ENCODE measurements at places on chromosomes 5 and 9. TPM values are rescaled to one million over a fixed set of nuclear protein-coding genes. Genes with fewer than 3 reads are reported as not detected.

FBP1 gene
- 0.50 TPM for total RNA-seq

PHYKPL gene
- total RNA-seq, result 91.9 TPM

RASGEF1C gene
- total RNA-seq, result not detected

DNA sequence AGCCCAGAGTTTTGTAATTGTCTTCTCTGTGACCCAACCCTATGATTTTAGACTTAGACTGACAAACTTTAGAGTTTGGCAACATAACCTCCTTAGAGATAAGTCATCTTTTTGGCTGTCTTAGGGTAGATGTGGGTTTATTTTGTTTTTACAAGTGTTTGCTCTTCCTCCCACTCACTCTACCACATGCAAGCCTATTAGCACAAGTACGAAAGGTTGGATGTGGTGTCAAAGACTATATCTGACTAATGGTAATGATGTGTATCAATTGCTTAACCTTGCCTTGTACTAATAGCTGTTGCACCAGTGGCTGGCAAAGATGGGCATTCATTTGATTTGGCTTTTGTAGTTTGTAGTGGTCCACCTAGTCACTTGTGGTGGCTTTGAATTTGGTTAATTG, 46.5 kb downstream of the SLC25A46 start:
- ATAC-seq, result no peak

DNA sequence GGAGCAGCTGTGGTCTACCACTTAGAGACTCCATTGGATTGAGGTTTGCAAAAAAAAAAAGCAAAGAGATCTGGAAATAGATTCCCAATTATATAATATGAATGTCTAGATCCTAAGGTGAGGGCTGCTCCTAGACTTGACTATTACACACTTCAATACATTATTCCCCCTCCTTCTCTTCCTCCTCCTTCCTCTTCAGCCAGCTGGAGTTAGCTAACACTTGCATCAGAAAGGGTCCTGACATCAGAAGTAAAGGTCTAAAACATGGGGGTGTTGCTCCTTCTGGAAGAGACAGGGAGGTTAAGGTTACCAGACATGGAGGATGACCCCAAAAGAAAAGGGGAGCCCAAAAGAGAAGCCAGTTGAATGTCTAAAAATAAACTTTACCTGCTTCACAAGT, 12.9 kb upstream of the NR3C1 start:
- ATAC-seq, result no peak

- ATAC-seq, result peak; percentile 91
Measured at GRCh38 chr9:73219985-73220626, 68.4 kb downstream of the ANXA1 start.

DNA sequence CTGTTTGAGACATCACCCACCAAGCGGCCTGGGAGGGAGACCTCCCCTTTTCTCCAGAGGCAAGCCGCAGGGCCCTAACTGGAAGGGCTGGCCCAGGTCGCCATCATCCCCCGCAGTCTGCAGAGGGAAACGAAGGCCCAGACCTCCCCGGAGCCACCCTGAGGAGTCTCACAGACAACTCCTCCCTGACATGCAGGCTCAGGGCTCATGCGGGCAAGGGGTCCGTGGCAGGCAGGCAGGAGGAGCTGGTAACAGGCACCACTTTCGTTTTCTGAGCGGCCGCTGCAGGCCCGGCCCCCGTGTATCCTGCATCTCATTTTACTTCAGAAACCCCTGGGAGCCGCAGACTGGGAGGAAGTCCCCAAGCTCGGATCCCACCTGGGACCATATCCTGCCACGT, 192.0 kb upstream of the PPP1R26 start:
- no peak for ATAC-seq

HTR4 gene
- not detected for total RNA-seq

ADAMTS12 gene
- total RNA-seq, result not detected

DNA sequence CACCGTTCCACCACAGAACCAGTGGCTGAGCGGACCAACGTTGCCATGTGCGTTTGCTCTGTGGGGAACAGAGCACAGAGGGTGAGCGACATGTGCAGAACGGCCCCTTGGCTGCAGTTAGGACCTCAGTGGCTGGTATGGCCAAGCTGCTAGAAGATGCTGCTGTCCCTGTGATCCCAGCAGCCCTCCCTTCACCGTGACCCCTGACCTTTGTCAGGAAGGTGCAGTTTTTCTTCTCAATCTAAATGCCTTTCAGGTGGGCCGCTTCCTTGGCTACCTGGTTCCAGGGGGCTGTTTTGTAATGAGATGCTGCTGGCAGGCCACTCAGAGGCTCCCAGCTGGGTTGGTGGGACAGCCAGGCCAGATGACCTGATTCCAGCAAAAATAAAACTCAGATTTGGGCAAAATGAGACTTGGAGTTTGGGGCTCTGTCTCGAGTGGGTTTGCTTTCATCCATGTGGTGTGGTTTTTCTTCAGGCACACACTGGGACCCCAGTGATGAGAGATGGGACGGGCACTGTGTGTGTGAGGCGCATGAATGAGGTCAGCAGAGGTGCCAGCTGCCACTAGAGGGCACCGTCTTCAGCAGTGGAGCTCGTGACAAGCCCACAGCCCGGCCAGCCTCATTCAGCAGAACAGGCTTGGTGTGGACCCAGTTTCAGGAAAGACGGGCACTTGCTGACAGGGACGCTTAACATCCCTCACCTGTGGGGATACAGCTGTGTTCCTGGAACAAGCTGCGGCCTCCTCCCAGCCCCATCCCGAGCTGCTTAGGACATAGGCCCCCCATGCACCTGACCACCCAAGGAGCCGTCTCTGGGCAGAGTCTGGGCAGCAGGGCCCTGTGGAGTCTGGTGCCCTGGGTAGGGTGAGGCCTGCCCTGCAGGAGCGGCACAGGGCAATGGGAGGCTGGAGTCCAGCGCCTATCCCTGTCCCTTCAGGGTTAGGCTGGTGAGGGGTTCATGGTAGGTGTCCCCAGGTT, 4.1 kb downstream of the MRPS2 start:
- peak; percentile 18 for ATAC-seq

DNA sequence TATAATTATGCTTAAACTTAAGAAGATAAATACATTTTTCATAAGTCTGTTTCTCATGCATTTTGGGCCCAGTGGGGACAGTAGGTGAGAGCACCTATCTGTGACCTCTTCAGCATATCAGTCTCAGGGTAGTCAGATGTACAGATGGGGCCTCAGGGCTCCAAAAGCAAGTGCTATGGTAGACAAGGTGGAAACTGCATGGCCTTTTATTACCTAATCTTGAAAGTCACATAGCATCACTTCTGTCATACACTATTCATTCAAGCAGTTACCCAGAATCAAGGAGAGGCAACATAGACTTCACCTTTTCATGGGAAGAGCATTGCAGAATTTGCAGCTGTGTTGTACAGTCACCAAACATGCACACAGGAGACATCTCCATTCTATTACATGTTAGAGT, 94.8 kb downstream of the SV2C start:
- peak; percentile 28 for ATAC-seq

DNA sequence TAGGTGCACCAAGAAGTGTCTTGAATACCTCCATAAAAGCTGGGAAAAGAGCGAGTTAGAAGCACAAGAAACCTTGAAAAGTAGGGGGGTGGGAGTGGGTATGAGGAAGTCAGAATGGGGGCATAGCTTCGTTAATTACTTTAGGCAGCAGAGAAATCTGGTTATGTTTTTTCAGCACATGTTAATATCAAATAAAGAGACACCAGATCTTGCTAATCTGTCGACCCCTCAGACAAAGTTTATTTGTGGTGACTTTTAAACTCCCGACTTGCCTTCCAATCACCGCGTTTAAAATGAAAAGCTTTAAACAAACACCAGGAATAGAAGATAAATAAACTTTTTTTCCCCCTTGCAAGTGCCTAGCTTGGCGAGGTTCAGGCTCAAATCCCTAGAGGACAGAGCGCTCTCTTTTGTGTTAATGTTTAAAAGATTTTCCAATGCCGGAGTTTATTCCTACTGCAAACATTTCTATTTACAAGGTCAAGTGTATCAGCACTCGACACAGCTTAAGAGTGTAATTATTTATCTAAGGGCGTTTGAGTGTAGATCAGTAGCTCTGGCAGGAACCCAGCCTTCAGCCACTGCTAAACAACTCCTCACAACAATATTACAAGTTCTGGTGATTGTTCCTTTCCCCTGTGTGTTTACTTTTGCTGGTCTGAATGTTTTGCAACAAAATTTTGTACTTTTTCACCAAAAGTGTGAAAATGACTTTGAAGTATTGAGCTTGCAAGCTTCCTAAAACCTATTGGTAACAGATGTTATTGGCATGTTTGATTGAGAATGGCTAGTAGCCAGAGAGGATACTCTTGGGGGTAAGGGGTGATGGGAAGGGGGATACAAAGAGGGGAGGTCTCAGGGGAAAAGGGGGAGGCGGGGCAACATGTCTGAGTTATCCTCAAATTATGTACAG, 3.8 kb downstream of the GAS1 start:
- no peak for ATAC-seq

- no peak for ATAC-seq
Measured at GRCh38 chr9:96071815-96072124, 196.3 kb downstream of the ERCC6L2 start.

DNA sequence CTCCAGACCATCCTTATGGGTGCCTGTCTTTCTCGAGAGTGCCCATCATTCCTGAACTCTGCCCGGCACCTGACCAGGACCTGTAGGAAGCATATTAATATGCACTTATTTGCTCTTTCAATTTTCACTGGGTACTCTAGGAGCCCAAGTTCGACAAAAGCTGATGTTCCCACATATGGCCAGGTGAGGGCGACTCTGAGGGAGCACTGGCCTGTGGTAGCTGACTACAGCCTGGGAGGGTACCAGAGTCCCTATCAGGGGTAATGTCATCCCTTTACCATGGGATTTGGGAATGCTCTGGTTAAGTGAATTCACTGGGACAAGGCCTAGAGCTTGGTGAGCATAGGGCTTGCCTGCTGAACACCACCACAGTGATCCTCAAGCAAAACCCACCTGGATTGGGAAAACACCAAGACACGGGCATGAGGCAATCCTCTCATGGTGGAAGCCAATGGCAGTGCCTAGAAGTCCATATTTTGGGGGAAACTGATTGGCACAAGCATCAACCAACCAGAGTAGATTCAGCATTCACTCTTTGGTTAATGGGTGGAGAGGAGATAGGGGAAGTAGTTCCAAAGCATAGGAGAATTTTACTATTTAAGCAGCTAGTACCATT, 112.2 kb downstream of the MTX3 start:
- ATAC-seq, result peak; percentile 60

GRCh38 chr5:135609981-135610380, 31.2 kb upstream of the CXCL14 start:
- ATAC-seq, result no peak

GRCh38 chr5:69504036-69504435, 11.4 kb downstream of the OCLN start:
- ATAC-seq, result no peak

DNA sequence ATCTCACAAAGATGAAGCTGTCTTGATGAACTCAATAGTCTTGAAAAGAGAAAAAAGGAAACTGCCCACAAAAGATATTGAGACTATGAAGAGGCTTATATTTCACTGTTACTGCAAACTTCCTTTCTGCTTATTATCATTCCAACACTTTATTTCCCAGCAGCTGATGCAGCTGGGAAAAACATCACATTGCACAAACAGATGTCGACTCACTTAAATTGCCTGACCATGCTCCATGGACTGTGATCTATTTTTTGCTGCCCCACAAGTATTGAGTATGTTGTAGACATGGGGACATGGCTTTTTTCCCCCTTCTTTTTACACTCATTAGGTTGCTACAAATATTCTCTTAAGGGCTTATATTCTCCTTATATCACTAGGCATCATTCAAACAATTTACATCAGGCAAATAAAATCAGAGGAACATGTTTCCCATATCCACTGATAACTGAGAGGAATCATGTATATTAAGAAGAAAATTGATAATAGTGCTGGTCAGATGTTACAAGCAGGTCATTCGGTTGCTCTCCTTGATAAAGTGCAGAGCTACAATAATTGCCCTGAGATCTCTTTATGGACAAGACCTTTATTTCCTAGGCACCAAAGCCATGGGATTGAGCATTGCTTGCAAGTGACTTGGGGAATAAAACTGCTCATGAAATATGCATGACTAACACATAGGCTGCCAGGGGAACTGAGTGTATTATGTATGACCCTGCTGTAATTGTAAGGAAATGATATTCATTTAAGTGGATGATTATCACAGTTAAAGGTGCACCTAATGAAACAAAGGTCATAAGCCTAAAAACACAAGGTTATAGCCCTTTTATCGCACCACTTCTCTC, 509.9 kb downstream of the ZNF608 start:
- ATAC-seq, result no peak

GRCh38 chr5:78449103-78449502, 88.7 kb downstream of the SCAMP1 start:
- ATAC-seq, result no peak

SEMA6A gene
- not detected for total RNA-seq

- no peak for ATAC-seq
Measured at GRCh38 chr5:73376618-73377170, 71.9 kb downstream of the FOXD1 start.

GRCh38 chr9:8417341-8417740, 617.8 kb upstream of the DMAC1 start:
- no peak for ATAC-seq

ROR2 gene
- 0.08 TPM for total RNA-seq

GRCh38 chr9:95783426-95783975, 92.0 kb upstream of the ERCC6L2 start:
- ATAC-seq, result no peak

DNA sequence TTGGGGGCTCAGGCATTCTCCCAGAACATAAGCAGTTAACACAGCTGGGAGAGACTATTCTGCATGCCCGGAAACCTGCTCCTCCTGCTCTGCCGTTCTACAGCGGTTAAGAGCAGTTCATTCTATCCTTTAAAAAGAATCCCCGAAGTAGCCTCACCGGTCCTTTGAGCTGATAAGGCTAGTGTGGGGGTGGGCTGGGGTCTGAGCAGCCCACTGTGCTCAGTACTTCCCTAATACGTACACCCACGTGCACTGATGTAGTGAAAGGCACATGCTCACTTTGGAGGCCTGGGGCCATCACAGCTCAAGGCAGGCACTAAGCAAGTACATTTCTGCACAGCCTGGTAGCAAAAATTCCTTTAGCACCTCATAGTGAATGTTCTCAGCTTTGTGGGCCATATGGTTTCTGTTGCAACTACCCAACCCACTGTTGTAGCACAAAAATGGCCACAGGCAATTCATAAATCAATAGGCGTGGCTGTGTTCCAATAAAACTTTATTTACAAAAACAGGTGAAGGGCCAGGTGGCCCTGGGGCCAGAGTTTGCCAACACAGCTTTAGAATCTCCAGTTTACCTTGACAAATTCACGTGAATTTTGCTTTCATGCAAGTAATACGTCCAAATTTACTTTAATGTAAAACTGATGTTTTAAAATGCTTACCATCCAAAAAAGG, 136.4 kb downstream of the ZNF354C start:
- ATAC-seq, result no peak

GRCh38 chr9:89036383-89036782, 45.1 kb downstream of the S1PR3 start:
- no peak for ATAC-seq

GRCh38 chr9:131559421-131560000, 14.2 kb downstream of the PRRT1B start:
- ATAC-seq, result no peak

- ATAC-seq, result peak; percentile 11
Measured at GRCh38 chr9:34246453-34246852, 67.6 kb downstream of the UBAP1 start.

CTXN3 gene
- not detected for total RNA-seq

Measured in activated T-helper 17 cell treated with anti-CD3 and anti-CD28 coated beads, Interleukin-2, amount 50 U/mL, for 72 hours (primary cell).